Sigmoid colon (tissue), 7 donors: ENCODE measurements at places on chromosomes 7 and 10.

- DNase-seq: no peak
Measured at GRCh38 chr10:10780746-10781145, 236.9 kb upstream of the CELF2 start.

- peak; percentile 73 for DNase-seq
Measured at GRCh38 chr10:75402486-75403143, 1.1 kb upstream of the ZNF503 start.

DNA sequence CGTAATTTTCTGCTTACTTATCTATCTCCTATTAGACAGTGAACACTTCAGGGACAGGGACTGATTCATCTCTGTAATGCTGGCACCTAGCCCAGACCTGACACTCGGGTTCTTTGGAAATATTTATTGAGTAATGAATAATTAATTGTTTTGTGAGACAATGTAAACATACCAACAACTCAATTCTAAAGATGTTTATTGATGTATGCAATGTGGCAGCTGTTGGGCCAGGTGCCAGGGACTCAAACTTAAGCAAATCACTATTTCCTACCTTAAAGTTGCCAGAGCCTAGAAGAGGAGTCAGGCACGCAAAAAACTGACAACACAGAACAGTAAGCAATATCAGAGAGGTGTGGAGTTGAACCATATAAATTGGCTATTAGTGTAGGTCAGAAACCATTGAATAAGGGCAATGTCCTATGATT is 63.6 kb upstream of the BMPER start:
- peak; percentile 68 for DNase-seq

- DNase-seq: no peak
Measured at GRCh38 chr10:70538195-70538520, 59.6 kb downstream of the PALD1 start.

- DNase-seq: no peak
Measured at GRCh38 chr7:140592964-140593671, 47.5 kb downstream of the DENND2A start.

DNA sequence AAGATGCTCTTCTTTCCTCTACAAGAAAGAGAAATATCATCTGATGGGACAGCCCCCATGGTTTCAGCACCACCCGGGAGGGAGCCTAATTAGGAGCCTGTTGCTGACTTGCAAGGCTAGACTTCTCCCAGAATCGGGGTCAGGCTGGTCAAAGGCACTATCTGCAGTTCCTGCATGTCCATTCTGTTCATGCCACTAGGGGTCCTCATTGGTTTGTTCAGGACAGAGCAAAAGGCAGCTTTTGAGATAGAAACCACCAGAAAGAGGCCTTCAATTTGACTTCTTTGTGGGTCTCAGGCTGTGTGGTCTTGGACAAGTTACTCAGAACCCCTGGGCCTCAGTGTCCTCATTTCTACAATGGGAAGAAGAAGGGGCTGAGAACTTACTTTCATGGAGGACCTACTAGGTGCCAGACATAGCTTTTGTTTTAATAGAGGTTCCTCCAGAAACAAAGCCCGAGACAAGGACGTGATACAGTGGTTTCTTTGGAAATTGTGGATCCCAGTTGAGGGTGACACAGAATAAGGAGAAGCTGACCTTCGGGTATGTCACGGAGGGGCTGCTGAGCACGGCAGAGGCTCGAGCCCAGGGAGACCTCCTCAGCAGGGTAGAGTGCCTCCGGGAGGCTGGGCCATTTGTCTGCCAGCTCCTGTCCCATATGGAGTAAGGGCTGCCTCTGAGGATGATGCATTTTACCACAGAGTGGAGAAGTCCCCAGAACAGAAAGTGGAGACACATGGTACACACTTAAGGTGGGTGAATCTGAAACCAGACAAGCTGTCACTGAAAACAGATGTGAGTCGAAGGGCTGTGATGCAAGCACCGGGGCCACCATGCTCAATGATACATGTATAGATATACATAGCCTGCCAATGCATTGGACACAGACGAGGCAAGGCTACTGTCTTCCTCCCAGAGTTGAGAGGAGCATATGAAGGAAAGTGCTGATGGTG is 33.1 kb upstream of the NEUROD6 start:
- DNase-seq: no peak

DNA sequence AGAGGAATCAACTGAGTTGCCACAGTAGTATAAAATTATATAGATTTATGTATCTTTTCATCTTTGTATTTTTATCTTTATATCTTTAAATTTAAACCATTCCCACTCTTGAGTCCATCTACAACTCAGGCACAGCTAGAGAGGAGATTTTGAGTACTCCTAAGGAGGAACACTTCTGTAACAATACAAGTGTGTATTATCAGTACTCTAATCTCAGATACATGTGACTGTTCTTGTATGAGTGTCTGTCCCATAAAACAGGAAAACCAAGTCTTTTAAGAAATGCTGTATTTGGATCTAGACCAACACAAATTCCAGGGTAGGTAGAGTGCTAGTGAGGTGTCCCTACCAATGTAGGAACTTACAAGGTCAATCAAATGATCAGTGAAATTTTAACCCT is 1428.0 kb upstream of the LRRTM3 start:
- DNase-seq: no peak

- no peak for DNase-seq
Measured at GRCh38 chr10:86349474-86349873, 17.1 kb downstream of the GRID1 start.

GRCh38 chr10:125482108-125482507 is 200.9 kb downstream of the TEX36 start:
- no peak for DNase-seq

DNA sequence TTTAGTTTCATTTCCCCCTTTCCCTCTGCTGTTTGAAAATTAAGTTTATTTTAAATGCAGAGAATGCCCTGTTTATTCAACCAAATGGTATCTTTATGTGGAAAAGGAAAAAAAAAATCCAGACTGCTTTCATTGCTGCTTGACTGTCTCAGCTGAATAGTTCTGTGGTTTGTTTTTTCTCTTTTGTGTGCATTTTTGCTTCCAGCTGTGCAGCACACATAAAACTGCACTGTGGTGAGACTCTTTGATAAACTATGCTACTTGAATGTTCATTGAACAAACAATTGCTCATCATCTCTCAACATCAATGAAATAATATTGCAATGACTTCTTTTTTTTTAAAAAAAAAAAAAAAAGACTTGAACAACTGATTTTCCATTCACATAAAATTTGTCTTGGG is 78.6 kb upstream of the GLI3 start:
- no peak for DNase-seq

DNA sequence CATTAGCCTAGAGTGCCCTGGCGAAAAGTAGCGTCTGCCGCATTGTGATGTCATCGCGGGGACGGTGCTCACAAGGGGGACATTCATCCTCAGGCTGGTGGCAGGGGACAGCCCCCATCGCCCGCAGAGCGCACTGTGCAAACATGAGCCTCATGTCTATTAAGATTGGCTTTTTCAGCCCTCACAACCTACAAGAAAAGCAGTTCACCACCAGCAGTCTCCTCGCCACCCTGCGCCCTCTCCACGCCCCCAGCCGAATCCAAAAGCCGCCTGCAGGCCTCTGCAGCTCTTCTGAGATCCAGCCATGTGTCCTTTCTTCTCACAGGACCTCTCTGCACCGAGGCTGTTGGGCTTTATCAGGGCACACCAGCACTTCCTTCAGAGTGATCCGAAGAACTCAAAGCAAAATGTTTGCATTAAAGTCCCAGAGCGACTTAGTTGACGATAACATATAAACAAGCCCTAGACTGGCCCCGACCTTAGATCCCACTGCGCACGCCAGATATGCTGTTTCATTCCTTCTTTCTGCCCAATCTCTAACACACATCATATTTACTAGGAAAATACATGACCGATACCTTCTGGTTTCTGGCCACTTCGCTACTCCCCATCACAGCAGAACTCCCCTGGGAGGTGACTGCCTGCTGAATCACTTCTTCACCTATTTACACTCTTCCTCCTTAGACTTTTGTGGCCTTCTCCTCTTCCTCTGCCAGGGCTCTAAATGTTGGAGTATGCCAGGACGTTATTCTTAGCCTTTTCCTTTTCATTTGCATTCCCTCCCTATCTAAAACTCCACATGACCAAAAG is 206.0 kb upstream of the SH2B2 start:
- no peak for DNase-seq

- no peak for DNase-seq
Measured at GRCh38 chr7:154480817-154481216, 428.6 kb downstream of the DPP6 start.

DNA sequence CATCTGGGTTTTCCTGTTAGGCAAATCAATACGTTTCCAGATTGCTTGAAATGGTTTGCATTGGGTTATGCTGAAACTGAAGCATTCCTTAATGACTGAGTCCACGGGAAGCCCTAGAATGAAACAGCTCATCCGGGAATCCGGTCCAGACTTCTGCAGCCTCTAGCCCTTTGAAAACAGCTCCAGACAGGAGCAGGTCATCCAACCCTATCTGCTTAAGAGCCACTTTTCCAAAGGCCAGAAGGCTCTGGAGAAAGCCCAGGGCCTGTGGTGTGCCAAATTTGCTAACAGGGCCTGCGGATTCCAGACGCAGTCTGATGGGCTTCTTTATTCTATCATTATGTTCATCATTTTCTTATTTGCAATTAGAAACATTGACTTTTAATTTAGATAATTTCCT is 265.4 kb downstream of the SKIDA1 start:
- DNase-seq: no peak

GRCh38 chr10:35739998-35740397 is 97.9 kb upstream of the FZD8 start:
- DNase-seq: no peak

- DNase-seq: no peak
Measured at GRCh38 chr10:121539786-121540185, 58.5 kb downstream of the FGFR2 start.

GRCh38 chr10:101261702-101262101 is 32.4 kb upstream of the LBX1 start:
- no peak for DNase-seq

GRCh38 chr10:3104251-3104918 is 37.0 kb downstream of the PFKP start:
- no peak for DNase-seq

DNA sequence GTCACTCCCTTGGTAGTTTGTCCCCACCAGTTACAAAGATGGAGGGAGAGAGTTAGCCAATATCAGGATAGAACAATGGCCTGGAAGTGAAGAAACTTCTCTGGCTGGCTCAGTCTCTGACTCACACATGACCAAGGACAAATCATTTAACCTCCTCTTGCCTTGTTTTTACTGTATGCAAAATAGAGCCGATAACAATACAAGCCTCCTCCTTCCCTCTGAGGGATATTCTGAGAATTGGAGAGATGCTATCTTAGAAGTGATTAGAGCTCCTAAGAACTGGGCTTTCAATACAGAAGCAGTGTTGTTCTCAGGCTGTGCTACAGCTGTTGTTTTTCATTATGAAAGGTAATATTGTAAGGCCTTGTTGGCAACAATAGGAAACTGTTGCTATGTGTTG is 87.7 kb upstream of the EGR2 start:
- no peak for DNase-seq

DNA sequence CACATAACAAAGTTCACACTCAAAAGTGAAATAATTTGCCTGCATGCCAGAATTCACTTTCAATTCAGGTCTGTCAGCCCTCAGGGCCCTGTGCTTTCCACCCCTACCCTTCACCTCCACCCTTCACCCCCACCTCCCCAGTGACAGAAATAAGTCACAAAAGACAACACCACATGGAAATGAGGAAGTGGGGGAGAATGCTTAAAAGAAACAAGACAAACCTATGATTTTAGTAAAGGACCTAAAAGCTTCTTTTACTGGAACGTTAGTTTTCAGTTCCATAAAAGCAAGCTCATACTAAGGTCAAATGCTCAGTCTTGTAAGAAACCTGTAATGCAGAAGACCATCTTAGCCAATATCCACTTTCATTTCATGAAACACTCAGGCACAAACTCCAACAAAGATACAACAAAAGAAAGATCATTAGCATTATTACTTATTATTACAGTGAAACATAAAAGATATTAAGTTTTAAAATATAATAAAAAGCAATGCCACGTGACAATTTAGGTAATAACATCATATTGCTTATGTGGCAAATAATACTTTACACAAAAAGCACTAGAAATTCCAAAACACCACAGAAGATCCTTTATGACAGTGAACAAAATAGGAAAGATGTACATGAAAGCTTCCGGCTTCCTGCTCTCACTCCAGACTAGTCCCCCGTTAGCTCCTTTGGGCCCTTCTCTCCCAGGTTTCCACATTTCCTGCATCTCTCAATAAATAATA is 112.1 kb downstream of the LMBR1 start:
- DNase-seq: no peak

DNA sequence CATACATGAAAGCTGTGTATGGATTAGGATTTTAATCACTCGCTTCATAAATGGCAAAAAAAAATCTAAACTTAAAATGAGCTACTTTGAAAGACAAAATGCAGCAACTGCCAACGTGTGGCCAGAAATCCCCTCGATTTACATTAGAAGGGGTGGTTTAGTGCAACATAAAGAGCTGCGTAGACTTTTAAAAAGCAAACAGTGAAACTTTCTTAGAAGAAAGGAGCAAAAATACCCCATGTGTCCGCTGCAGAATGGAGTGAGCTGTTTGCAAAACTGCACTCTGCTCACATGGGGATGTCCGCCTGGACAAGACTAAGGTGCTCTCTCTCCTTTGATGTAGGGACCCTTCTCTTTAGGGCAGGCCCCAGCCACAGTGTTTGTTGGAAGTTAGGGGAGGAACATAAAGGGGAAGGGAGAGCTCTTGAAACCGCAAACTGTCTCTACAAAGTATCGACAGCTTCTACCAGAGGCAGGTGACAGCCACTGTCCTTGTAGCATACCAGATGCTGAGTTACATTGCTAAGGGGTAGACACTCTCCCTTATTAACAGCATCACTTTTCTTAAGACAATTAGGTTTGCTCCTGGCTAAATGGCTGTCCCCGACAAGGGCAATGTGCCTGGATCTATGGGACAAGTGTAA is 528.1 kb downstream of the KCNMA1 start:
- DNase-seq: no peak

- no peak for DNase-seq
Measured at GRCh38 chr10:5038733-5039132, 35.1 kb upstream of the AKR1C2 start.

GRCh38 chr10:80611481-80612185 is 73.9 kb downstream of the SH2D4B start:
- DNase-seq: no peak

GRCh38 chr10:77524281-77524711 is 113.3 kb downstream of the KCNMA1 start:
- no peak for DNase-seq
